ENCODE measurements at places on chromosomes 11 and 22. TPM values are rescaled to one million over a fixed set of nuclear protein-coding genes. Genes with fewer than 3 reads are reported as not detected.

MCAM gene
- polyA plus RNA-seq, result 486 TPM

PRR5L gene
- 3.3 TPM for polyA plus RNA-seq

GRCh38 chr11:70424765-70425344, 26.5 kb downstream of the CTTN start:
- DNase-seq, result no peak

- DNase-seq, result peak; percentile 57
These were observed 40.1 kb upstream of the CLMP start for GRCh38 chr11:123235117-123235655.
